ENCODE measurements at places on chromosomes 4 and X.

DNA sequence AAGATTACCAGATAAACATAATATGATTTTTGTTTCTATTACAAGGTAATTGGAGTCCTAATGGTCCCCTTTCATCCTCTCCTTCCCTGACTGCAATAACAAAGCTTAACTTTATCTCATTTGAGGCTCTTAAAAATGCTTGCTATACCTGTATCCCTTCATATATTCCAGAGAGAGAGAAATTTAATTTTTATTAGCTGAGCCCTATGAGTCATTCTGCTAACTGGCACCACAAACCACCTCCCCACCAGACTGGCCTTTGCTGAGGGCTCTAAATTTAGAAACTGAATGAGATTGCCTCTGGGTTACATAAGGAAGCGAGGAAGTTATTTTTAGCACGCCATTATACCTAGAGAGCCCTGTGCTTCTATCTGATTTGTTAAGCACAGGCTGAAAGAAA, 27.4 kb downstream of the CBLL2 start:
- DNase-seq, result peak; percentile 42

GRCh38 chr4:109462297-109462696, 28.7 kb downstream of the SEC24B start:
- DNase-seq, result no peak

GRCh38 chr4:7487502-7487901, 52.8 kb upstream of the PSAPL1 start:
- DNase-seq, result no peak

DNA sequence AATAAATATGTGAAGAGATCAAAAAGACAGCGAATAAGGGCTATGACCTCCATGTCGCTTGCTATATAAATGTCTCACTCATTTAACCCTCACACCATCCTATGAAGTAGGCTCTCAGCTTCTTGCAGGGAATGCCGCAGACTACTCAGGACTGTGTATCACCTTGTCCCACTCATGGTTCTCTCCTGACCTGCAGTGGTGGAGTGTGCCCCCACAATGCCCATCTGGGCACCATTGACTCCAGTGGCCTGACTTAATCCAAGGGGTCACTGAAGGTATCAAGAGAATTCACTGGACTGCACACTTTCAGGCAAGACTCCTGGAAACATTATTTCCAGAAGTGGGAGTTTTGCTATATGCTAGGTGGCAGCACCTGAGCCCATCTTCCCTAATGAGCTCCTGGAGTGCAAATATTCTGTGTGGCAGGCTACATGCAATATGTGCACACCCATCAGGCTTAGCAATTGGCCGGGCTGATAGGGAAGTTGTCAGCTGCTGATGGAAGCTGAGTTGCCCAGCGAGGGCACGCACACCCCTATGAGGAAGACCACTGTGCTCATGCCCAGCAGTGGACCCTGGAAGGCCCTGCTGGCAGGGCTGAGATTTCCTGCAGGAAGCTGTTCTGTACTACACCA, 8.2 kb upstream of the EFNB1 start:
- no peak for DNase-seq

DNA sequence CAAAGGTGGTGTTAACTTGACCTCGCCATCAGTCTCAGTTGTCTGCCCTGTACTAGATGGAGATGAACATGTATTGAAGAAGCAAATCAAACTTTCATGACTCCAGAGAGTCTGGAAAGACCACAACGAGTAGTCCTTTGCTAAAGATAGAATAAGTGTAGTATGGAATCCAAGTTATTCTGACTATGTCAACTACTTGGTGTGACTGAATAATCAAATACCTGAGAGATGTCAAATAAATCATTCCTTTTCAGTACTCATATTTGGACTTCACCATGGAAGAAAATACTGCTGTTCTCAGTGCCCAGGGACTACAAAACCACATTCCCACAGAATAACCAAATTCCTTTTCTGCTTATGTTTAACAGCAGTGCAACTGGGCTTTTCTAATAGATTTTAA, 161.2 kb upstream of the SPRY1 start:
- DNase-seq, result peak; percentile 6

DNA sequence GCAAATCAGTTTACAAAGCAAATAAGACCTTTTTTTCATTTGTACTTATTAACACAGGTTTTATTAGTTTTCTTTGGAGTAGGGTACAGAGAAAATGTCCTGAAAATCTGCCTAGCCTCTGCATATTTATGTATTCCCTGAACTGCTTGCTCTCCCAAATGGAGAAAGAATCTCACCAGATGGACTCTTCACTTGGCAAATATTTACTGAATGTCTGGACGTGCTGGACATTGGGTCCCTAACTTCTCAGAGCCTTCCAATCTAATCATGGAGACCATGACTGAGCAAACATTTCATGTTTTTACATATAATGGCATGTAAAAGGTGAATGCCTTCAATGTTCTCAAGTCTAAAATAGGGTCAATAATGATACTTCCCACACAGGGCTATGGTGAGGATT, 126.0 kb downstream of the CHRDL1 start:
- DNase-seq, result no peak

DNA sequence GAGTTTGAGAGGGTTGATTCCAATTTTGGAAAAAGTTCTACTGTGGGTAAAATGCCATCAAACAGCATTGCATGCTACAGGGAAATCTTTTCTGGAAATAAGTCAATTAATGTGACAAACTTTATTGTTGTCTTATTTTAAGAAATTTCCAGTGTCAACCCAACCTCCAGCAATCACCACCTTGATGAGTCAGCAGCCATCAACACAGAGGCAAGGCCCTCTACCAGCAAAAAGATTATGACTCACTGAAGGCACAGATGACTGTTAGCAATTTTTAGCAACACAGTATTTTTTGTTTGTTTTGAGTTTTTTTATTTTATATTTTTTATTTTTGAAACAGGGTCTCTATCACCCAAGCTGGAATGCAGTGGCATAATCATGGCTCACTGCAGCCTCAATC, 165.4 kb upstream of the C1QTNF7 start:
- DNase-seq, result no peak

GRCh38 chrX:11172415-11172814, 61.3 kb downstream of the HCCS start:
- no peak for DNase-seq

- no peak for DNase-seq
Observed at GRCh38 chr4:71497078-71497477, 158.3 kb downstream of the SLC4A4 start.

DNA sequence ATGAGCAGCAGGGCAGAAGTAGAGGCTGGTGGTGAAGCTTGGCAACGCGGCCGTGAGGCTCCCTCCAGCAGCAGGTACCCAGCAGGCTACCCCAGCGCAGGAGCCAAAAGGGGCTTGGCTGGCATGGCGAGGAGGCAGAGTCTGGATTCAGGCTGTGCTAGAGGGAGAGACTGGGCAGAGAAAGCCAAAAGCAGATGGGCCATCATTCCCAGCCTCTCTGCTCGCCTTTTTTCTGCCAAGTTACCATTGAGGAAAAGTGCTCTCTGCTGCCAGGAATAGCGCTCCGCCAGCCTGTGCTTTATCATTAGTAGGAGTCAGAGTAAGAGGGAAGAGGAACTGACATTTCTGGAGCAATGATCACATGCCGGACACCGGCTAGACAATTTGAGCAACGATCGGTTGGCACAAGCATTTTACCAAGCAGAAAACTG, 28.7 kb upstream of the MAP3K15 start:
- no peak for DNase-seq

GRCh38 chr4:6760865-6761264, 21.7 kb upstream of the KIAA0232 start:
- DNase-seq, result no peak

DNA sequence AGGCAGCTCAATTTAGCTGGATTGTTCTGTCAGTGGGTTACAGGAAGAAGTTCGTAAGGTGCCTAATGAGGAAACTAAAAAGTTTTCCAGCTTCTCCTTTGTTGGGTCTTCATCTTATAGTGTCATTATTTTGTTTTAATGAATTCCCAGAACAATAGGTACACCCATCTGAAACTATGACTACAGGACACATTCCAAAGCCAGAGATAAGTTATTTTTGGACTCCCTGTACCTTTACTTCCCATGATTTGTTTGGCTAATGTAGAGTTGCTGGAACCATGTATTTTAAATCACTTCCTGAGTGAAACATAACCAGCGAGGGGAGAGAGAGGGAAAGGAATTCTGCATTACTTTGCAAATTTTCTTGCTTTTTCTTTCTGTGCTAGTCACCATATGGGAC, 114.0 kb downstream of the CLCN5 start:
- DNase-seq, result no peak

DNA sequence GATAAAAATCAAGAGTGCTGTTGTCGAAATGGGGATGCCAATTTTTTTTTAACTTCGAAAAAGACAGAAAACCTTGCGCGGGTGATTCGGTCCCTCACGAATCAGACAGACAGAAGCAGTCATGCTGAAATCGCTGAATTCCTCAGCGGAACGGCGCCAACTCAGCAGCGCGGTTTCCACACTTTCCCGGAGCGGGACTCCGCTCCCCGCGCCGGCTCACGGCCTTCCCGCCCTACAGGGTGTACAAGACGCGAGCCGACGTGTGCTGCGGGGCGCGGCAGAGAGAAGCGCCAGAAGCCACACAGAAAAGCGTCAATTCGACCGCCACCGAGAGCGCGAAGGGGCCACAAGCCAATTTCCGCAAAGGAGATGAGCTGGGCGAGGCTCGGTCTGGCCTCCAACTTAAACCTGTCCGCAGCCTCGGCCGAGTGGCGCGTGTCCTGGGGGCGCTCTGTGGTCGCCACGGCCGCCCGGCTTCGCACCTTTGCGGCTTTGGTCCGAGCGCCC, 1.3 kb downstream of the NEXMIF start:
- DNase-seq, result no peak

DNA sequence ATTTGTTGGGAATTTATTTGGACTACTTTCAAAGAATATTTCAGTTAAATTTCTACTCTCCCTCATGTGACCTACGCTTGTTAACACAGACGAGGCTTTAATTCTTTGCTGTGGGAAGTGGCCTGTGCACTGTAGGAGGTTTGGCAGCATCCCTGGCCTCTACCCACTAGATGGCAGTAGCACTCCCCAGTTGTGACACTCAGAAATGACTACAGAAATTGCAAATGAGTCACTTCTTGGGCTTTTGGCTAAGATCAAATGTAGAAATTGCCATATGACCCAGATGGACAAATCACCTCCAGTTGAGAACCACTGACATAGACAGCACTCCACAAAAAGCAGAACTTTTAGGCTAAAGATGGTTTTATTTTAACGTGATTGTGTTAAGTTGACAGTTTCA, 22.1 kb downstream of the PIR start:
- peak; percentile 35 for DNase-seq

DNA sequence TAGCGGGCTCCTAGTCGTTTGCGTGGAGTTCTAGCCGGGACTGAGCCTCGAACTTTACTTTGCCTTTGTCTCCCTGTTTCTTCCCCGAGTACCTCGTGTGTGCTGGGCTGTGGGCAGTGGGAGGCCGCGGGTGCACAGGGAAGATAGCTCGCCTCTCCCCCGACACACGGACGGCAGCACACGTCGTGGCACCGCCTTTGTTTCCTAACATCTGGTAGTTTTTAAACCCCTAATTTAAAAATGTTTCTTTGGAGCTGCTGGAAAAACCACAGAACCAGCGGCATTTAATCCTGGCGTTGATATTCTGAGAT, 866 bp downstream of the RBM46 start:
- no peak for DNase-seq

DNA sequence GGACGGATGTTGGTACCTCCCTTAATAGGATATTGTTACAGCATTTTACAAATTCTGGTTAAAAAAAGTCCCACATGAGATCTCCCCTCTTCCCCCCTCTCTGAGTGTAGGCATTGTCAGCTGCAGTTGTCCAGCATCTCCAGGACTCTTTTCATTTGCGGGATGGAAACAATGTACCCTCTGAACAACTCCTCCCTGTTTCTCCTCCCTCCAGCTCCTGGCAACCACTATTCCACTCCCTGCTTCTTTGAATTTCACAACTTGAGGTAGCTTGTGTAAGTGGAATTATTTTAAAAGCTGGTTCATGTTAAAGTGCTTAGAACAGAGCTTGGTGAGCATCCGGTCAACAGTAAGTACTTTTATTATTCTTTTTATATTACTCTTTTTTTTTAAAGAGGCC, 69.8 kb downstream of the TBL1X start:
- no peak for DNase-seq

GRCh38 chr4:183503497-183504063, 1.3 kb upstream of the ING2 start:
- DNase-seq, result no peak

DNA sequence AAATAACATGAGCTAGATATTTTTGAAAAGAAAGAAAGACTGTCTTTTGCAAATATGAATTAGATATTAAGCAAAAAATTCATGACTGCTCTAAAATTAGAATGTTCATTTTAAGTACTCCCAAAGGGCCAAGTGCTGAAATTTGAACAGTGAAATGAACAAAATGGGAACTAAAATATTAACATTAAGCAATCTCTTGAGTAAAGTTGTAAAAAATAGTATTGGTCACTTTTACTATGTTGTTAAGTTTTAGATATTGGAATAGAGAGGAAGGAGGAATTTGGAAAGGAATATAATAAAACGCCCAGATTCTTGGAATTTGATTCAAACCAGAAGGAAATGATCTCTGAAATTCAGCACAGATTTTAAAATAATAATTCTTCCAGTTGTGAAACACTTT, 125.9 kb upstream of the ANK2 start:
- DNase-seq, result no peak

- peak; percentile 90 for DNase-seq
Observed at GRCh38 chrX:110786486-110786885, 9.1 kb downstream of the CHRDL1 start.

- DNase-seq, result no peak
Observed at GRCh38 chr4:142596595-142596994, 249.5 kb downstream of the INPP4B start.

DNA sequence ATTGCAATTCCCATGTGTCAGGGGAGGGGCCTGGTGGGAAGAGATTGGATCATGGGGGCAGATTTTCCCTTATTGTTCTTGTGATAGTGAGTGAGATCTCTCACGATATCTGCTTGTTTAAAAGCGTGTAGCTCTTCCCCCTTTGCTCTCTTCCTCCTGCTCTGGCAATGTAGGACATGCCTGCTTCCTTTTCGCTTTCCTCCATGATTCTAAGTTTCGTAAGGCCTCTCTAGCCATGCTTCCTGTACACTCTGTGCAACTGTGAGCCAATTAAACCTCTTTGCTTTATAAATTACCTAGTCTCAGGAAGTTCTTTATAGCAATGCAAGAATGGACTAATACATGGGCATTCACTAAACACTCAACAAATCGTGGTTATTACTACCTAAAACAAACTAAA, 37.2 kb upstream of the PAPSS1 start:
- no peak for DNase-seq

GRCh38 chr4:101332424-101332823, 14.9 kb downstream of the PPP3CA start:
- no peak for DNase-seq

DNA sequence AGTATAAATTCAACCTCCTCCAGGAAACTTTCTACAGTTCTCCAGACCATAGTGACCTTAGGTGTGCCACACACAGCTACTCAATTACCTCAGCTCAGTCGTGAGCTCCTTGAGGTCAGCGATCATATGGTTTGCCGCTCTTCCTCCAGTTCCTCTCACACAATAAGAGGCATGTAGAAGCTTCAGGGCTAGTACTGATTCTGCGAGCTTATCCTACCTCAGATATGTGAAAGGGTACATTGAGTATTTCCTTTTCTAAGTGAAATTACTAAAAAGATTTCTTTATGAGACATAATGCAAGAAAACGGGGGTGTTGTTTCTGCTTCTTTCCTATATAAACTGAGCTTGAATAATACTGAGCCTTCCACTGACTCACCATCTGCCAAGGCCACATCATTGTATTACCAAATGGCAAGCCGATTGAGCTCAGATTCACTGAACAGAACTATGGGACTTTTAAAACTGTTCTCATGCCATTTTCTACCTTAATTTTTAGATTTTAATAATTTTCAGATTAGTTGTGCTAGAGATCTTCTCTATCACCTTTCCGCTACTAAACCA, 183.1 kb downstream of the HS6ST2 start:
- no peak for DNase-seq

GRCh38 chr4:108370291-108371141, 201.8 kb upstream of the LEF1 start:
- no peak for DNase-seq

All from HCEC 1CT (cell line).